ENCODE measurements at places on chromosomes 5 and 9.

- no peak for DNase-seq
These were observed 31.4 kb downstream of the CAMK2A start for GRCh38 chr5:150258130-150258529.

DNA sequence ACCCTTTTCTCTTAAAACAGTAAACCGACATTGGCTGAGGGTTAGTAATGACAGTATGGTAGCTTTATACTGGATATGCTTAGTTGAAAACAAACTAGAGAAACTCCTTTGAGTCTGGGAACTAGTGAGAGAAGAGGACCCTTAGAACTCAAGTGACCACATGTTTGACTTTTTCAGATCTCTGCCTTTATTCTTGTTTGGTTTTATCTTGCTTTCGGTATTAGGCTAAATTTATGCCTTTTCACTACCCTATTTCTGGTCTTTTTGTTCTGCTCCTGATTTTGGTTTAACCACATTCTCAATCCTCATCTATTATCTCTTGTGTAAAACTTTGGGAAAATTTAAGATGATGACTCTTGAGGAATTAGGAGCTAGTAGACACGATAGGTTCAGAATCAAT, 11.0 kb downstream of the SNAPC3 start:
- DNase-seq: no peak

GRCh38 chr5:140142856-140143255, 17.1 kb downstream of the IGIP start:
- DNase-seq: no peak

DNA sequence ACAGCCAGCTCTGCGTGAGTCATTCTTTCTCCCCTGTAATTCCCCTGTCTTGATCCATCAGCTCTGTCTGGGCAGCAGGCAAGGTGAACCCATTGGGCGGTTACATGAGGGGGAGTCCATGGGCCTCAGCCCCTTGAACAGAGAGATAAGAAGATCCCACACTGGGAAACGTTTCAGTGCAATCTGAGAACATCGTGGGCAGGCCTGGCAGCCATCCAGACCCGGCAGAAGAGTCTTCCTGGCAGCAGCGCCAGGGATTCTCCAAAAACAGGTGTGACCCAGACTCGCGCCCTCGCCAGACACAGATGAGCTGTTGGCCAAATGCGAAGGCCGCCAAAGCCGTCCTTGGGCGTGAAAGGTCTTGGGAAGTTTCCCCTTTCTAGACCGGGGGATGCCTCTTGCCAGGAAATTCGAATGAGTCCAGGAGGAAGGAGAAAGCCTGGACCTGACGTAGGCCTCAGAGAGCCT, 6.4 kb upstream of the SLC12A7 start:
- no peak for DNase-seq

DNA sequence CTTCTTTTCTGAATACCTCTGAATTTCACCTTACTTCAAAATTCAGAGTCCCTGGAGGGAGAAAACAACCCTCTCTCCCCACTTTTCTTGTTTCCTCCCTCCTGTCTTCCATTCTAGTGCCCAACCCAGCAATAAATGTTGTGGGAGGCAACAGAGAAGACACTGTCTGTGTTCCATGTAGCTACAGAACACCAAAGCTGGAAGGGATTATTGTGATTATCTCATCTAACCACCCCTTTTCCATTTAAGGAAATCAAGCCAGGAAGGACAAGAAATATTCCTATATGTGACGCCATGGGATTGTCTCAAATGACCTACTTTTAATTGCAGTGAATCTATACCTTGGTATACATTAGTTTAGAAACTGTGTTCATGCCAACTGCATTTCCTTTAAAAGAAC, 476.6 kb upstream of the TNC start:
- DNase-seq: no peak

- DNase-seq: no peak
These were observed 11.8 kb upstream of the ADAMTS2 start for GRCh38 chr5:179357031-179357430.

DNA sequence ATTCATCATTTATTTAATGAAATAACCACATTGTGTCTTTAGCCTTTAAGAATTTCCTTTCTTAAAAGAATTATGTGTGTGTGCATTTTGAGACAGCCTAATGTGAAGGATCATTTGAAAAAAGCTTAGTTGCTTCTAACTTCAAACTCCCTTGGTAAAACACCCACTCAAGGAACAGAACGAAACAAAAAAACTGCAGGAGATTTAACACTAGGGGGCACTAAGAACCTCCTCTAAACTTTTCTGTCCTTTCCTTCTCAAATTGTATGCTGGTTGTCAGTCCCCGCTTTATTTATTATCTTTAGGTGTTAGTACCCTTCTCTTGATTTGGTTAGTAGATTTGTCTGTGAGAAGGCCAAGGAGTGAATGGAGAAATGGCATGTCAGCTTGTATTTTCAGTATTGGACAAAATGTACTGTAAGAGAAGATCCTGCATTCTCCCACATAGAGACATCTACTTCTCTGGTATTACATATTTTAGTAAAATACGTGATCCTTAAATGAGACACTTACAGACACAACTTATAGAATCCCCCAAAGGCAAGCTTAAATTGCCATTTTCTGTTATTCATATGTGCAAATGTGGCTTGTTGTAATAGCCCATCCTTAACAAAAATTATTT, 229.7 kb downstream of the MRPS30 start:
- DNase-seq: peak; percentile 40

DNA sequence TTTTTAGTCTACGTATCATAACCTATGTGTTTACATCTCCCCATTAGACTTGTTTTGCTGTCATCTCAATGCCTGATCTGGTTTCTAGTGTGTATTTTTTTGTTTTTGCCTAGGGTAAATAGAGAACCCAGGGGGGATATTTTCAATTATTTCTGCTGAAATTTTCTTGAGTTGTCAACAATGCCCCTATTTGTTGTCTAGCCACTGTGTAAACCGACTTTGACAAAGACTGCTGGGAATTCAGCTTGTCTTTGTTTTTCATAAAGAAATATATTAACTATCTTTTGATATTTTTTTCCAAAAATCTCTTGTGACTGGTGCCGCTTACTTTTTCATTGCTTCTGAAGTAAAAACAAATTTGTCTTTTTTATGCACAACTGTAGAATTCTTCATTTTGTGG, 28.1 kb downstream of the MACIR start:
- no peak for DNase-seq

DNA sequence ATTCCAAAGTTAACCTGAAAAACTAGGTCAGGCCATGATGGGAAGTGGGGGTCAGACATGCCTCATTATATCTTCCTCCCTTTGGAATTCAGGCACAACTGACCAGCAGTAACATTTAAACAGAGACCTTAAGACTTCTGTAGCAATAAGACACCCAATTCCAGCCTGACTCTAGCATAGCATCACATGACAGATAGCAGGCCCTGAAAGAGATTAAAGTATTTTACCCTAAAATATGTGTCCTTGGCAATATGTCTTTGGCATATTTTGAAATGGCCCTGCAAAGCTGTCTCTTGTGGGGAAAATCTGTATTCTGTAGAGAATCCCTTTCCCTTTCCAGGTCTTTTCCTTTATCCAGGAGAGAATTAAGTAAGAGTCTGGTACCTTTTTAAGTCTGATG, 34.3 kb downstream of the S1PR3 start:
- DNase-seq: no peak

DNA sequence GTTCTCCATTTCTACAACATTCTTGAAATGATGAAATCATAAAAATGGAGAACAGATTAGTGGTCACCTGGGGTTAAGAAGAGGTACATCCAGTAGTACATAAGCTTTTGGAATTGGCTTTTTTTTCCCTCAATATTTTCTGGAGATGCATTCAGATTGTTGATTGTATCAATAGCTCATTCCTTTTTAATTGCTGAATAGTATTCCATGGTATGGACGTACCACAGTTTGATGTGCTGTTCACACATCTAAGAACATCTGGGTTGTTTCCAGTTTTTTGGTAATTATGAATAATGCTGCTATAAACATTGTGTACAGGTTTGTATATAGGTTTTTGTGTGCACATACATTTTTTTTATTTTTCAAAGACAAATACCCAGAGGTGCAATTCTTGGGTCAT, 130.0 kb downstream of the PPP2R2B start:
- no peak for DNase-seq

DNA sequence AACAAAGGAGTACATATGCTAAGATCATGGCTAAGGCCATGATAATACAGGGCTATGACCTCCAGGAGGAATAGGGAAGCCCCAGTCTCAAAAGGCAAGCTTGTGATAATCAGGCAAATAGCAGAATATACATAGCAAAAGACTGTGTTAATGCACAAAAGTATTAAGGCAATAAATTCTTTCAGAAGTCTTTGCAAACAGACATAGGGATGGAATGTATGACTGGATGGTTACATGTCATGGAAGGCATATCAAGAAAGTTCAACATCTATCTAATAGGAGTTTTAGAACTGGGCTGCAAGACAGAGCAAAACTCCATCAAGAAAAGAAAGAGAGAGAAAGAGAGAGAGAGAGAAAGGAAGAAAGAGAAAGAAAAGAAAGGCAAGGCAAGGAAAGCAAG, 264.5 kb upstream of the CDH6 start:
- DNase-seq: peak; percentile 3

- no peak for DNase-seq
These were observed 33.2 kb upstream of the ALDH1B1 start for GRCh38 chr9:38359297-38359653.

DNA sequence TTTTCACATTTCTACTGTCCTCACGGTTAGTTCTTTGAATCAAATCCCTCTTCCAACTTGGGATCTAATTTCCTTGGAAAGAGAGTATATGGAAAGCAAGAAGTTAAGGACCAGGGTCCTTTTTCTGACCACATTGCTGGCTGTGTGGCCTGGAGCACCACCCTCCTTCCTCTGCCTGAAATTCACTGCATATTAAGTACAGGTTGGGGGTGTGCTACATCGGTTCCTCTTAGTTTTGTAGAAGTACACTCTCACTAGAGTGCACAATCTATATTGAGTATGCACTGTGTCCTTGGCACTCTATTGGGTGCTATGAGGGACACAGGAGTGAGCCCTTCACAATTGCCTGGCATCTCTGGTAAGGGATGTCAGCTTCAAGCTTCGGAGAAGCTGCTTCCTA, 53.8 kb upstream of the KLF9 start:
- DNase-seq: no peak

DNA sequence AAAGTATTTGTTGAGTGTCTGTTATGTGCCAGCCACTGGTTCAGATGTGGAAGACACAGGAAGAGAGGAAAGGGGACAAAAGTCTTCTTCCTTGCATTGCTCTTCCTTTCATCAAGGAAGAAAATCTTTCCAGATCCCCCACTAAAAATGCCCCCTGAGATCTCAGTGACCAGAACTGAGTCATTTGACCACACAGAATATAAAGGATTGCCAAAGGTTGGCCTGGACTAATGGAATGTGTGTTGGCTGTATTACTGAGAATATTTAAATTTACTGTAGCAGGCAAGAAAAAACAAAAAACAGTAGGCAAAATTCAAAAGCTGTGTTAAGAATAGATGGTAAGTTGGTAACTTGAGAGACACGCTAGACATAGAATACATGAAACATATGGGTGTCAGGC, 10.0 kb upstream of the SEPTIN8 start:
- peak; percentile 70 for DNase-seq

DNA sequence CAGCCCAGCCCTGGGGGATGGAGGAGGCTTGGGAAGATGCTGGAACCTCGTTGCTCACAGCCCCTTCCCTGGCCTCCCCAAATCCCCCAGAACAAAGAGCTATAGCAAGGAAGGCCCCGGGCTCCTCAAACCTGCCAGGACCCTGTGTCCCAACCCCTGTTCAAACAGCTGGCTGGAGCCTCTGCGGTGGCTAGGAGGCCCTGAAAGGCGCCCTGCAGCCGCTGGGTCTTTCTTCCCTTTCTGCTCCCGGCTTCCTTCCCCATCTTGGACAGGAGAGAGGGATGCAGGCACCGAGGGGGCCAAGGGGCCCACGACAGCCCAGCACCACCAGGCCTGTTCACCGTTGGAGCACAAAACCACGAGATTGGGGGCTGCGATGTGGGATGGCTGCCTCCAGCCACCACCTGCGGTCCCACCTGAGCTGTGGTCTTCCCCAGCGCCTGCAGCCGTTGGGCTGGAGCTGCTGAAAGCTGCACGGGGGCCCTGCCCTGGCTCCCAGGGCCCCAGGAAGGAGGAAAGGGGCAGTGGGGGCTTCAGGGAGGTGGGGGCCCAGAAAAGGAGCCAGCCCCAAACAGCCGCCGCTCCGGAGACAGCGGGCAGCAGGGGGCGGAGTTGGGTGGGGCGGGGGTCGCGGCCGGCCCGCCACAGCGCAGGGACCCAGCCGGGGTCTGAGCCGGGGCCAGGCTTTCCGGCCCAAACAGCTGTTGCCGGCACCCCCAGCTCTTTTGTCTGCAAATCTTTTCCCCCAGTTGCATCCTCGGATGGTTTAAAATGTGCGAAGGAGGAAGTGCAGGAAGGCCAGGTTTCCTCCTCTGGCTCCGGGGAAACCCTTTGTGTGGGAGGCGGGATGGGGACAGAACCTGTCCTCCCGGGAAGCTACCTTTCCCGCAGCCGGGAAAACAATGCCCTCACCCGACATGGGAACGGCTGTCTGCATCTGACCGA, 16.1 kb downstream of the NOTCH1 start:
- DNase-seq: no peak

DNA sequence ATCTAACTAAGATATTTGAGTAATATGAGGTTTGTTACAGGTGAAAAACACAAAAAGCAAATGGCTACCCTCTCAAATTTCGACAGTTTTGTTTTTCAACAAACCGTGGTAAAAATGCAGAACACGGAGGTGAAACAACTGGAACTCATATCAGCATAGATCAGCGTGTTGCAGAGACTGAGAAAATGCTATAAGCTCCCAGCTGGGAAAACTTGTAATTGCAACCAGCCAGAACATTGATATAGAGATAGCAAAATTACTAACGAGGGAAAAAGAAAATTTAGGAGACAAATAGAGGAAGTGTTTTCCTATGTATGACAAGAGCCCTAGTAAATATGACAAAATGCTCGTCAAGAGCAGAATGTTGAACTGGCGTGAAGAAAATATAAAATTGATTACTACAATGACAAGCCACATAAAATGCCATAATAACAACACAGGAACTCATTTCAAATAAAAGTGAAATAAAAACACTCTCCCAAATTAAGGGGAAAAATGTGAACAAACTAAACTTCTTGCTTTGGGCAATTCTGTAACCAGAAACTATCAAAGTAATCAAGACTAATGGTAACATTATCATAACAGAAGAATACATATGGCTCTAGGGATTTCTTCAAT, 1989.8 kb downstream of the EFNA5 start:
- DNase-seq: no peak

DNA sequence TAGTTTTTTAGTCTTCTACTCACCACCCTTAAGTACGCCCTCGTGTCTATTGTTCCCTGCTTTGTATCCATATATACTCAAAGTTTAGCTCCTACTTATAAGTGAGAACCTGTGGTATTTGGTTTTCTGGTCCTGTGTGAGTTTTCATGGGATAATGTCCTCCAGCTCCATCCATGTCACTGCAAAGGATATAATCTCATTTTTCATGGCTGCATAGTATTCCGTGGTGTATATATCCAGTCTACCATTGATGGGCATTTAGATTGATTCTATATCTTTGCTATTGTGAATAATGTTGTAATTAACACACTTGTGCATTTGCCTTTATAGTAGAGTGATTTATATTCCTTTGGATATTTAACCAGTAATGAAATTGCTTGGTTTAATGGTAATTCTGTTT, 579.9 kb downstream of the CDH18 start:
- DNase-seq: no peak
